Stimulated activated CD8-positive, alpha-beta memory T cell treated with anti-CD3 and anti-CD28 coated beads, Interleukin-4, amount 100 ng/mL, for 1 hour (primary cell): ENCODE measurements at places on chromosomes 11 and 22.

GRCh38 chr11:115530752-115531151 lies 26.5 kb upstream of the CADM1 start:
- DNase-seq, result no peak

GRCh38 chr11:46380340-46381047 lies 975 bp upstream of the MDK start:
- no peak for DNase-seq

DNA sequence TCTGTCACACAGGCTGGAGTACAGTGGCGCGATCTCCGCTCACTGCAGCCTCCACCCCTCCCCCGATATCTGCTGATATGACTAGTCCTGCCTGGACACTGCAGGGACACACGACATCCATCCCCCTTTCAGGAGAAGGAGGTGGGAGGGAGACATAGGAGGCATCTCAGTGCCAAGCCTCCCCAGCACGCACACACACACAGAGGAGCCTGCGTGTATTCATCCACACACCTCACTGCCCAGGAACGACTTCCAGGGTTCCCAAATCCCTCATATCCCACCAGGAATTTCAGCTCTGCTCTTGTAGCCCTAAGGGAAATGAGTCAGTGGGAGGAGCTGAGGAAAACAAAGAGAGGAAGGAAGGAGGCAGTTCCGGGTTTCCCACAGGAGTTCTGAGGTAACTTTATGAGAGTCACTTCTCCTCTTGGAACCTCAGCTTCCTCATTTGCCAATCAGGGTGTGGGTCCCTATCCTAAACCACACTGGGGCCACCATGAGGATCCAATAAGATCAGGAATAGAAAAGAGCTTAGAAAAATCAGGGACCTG lies 37.2 kb upstream of the ACER3 start:
- no peak for DNase-seq

GRCh38 chr22:50138988-50139387 lies 31.5 kb upstream of the PANX2 start:
- DNase-seq, result no peak

DNA sequence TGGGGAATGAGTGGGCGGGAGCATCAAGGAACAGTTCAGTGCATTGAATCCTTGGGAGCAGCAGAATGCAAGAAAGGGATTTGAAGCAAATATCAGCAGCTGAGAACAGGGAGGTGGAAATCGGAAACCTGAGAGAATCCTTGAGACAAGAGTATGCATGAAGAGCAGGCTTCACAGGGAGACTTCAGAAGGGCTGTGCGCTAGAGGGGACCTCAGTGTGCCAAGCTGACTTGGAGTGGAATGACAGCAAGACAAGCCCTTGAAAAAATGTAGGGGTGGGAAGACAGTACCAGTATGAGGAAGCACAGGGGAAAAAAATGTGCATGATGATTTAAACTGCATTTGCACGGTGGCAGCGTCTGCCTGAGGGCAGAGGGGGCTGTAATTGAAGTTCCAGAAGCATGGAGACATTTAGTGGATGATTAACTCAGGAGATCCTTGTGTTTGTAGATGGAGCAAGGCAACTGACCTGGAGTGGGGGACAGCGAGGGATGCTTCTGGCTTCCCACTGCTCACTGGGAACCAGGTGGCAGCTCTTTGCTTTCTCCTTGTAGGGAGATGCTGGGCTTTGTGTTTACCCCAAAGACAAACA lies 204.9 kb upstream of the PLET1 start:
- no peak for DNase-seq

DNA sequence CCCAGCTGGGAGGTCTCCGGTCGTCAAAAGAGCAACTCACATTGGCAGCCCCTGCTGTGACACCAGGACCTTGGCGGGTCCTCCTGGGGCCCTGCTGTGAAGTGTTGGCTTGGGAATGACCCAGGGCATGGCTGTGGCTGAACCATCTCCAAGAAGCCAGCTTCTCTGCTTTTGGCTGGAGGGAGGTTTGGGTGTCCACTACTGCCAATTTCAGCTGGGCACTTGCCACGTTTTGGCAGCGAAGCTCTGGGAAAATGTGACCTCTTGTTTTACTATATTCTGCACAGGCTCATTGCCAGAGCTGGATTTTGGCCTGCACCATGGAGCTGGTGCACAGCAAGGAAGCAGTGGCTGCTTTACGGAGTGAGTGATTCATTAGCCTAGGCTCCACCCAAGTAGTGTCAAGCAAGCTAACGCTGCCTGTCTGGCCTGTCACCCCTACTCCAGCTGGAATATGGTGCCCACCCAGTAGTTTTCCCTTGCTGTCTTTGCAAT lies 24.3 kb upstream of the SMCO4 start:
- no peak for DNase-seq

GRCh38 chr22:19888131-19888746 lies 33.6 kb upstream of the GNB1L start:
- no peak for DNase-seq

GRCh38 chr11:123484448-123484847 lies 54.4 kb downstream of the GRAMD1B start:
- no peak for DNase-seq
